ENCODE measurements at places on chromosomes 5 and 9.

DNA sequence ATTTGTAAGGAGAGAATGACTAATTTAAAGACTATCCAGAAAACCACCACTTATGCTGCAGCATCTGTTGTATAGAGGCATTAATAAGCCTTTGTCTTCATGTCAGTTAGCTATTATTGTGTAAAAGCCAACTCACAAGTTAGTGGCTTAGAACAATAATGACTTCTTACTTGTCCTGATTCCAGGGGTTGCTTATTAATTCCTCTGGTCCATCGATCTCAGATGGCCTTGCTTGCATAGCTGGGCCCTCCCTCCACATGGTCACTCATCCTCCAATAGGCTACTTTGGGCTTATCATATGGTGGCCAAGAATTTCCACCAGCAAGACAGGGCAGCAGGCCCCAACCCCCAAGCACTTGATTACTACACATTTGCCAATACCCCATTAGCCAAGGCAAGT lies 44.5 kb upstream of the STK32A start:
- no peak for DNase-seq

GRCh38 chr5:122967085-122967484 lies 69.4 kb downstream of the PPIC start:
- no peak for DNase-seq

- no peak for DNase-seq
These were observed 63.7 kb downstream of the TJP2 start for GRCh38 chr9:69237702-69238295.

- no peak for DNase-seq
These were observed 56.9 kb downstream of the GPR107 start for GRCh38 chr9:130110596-130111021.

DNA sequence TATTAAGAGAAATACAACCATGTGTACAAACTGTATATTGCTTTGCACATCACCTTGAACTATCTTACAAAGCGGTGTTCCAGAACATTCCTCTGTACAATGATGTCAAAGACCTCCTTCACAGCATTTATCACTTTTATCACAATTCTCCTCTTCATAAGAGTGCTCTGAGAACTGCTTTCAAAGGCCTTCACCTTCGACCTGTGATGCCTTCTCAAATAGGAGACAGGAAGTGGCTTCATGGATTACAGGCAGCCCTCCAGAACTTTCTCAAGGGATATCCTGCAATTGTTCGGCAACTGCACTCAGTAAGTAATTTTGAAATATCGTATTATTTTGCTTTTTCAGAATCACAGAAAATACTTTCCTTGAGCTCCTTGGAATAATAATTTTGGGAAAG lies 68.0 kb upstream of the IL7R start:
- DNase-seq: no peak
